ENCODE measurements at places on chromosomes 3 and 15.

- peak; percentile 49 for DNase-seq
Observed at GRCh38 chr15:69810431-69811354, 287.0 kb downstream of the TLE3 start.

DNA sequence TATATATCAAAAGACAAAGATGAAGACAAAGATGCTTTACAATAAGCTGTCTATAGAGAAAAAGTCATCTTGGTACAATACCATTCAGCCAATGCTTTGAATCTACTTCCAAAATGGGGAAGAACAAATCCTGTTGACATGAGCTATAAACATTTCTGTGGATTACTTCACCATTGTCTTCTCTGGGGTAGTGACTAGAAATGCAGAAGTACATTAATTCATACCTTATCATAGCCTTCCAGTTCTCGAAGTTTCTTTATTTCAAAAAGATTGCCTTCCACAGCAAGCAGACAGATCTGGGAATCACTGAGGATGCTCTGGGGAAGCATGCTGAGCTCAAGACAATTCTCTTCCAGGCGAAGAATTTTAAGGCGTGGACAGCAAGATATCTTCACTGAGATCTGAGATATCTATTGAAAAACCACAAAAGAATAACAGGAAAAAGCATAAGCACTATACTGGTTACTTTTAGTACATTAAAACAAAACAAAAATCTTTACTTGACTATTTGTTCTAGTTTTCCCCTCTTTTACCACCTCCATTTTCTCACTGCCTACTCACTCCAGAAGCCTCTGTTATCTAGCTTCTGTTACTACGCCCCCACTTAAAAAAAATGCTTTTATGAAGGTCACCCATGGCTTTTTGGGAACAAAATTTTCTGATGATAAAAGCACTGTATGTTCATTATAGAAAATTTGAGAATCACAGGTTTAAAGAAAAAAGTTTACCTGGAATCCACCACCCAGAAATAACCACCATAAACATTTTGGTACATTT is 3.6 kb downstream of the LRRC57 start:
- DNase-seq = no peak

GRCh38 chr3:36709281-36709680 is 55.1 kb downstream of the DCLK3 start:
- DNase-seq = no peak

DNA sequence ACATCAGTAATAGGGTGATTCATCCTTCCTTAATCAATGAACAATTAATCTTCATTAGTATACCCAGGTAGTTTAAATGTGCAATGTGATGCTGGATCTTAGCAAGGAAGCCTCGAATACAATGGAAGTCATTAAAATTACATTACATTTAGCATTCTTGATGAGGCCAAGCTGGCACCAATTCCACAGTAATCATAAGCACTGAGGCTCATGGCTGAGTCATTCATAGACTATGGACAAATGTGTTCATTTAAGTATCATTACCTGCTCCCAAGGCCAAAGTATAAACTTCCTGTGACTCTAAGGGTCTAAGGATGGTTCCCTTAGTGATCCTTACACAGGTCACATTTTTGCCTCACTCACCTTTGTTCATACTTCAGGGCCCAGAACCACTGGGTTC is 266.4 kb upstream of the CDIN1 start:
- DNase-seq = no peak

DNA sequence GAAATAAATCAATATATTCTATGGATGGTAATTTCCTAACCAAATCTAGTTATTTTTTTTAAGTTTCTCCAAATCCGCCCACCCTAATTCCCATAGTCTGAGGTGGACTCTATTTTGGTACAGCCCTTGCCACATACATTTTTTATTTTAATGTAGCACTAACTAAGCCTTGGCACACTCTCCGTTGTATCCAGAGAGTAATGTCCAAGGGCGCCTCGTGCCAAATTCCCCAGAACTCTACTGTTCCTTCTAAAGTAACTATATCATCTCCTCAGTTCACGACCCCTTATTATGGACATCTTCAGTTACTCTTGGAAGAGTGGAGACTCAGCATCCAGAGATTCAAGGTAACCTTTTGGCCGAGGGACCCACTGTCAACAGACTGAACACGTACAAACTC is 1.3 kb downstream of the VGLL3 start:
- no peak for DNase-seq

GRCh38 chr3:8884630-8885290 is 78.5 kb downstream of the RAD18 start:
- no peak for DNase-seq

GRCh38 chr3:138732456-138732855 is 102.3 kb downstream of the PIK3CB start:
- DNase-seq = no peak

- no peak for DNase-seq
Observed at GRCh38 chr15:36966708-36967107, 133.6 kb downstream of the MEIS2 start.

- DNase-seq = no peak
Observed at GRCh38 chr15:55268176-55268695, 21.4 kb downstream of the RAB27A start.

DNA sequence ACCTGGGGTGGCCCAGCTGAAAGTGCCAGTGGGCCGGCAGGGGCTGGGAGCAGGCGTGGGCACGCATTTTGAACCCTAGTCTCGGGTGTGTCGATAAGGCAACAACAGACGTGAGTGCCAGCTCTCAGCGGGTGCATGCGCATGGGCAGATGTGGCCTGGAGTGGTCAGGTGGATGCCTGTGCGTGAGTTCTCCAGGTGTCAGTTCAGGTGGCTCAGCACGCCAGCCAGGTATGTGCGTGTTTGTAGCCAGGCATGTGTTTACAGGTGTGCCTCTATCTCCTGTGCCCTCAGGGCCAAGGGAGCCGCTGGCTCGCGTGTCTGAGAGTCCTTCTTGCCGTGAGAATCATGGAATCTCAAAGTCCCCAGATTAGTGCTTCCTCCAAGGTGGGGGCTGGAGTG is 14.8 kb downstream of the CYP1A2 start:
- no peak for DNase-seq

DNA sequence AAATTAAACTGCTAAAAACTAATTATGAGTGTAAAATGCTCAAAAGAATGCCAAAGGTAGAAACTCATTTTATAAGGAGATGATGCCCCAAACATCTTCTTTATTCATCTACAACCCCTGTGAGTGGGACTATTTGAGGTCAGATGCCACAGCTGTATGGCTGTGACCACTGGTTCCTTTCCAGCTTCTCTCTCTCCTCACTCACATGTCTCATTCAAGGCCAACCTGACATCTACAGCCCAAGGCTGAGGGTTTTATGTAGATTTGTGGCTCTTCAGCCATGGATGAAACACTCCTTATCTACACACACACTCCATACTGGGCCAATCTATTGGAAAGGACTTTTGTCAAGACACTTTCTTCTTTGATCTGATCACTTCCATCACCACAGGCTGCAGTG is 231.3 kb downstream of the KCNMB2 start:
- no peak for DNase-seq

DNA sequence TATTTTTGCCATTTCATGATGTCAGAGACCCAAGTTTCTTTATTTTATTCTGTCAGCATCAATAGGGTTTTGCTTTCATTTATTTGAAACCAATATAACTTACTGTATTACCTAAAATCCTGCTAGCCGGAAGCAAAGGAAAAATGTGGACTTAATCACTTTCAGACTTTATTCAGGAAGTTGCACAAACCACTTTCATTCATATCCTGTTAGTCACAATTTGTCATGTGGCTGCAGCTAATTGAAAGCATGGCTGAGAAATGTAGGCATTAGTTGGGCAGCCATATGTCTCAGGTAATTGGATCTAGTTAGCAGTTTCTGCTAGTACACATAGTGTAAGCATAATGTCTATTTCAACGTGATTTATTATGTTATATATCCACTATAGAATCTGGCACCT is 462.3 kb upstream of the SGO1 start:
- DNase-seq = no peak

GRCh38 chr3:42473083-42473932 is 29.1 kb upstream of the VIPR1 start:
- DNase-seq = no peak

DNA sequence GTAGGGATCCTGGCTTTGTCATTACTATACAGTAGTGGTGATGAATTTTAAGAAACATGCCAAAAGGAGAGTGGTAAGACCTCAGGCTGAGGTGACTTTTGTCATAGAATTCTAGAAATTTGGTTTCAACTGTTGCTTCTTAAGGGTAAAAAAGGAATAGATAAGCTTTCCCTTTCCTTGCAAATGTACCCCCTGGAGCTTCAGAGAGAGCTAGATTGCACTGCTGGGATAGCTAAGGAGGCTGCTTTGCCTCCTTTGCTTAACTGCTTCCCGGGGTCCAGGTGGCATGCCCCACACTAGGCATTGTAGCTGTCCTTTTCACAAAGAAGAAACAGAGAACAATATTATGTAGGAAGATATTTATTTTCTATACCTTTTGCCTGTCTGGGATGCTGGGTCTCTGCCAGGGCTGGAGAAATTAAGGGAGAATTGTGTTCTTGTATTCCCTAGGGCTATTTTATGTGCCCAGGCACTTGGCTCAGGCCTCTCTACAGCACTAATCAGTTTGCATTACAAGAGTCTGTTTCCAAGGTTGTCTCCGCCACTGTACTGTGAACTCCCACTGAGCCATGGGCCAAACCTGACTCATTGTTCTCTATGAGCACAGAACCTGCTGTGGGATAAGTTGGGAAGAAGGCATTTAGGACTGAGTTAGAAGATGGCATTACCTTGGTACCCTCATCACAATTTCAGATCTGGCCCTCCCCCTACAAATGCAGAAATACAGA is 460.0 kb downstream of the PDCD6IP start:
- no peak for DNase-seq
